Eye (tissue), 1 donor: ENCODE measurements at places on chromosomes 12 and 14.

GRCh38 chr12:112961536-112961935 lies 16.8 kb upstream of the OAS2 start:
- no peak for DNase-seq

DNA sequence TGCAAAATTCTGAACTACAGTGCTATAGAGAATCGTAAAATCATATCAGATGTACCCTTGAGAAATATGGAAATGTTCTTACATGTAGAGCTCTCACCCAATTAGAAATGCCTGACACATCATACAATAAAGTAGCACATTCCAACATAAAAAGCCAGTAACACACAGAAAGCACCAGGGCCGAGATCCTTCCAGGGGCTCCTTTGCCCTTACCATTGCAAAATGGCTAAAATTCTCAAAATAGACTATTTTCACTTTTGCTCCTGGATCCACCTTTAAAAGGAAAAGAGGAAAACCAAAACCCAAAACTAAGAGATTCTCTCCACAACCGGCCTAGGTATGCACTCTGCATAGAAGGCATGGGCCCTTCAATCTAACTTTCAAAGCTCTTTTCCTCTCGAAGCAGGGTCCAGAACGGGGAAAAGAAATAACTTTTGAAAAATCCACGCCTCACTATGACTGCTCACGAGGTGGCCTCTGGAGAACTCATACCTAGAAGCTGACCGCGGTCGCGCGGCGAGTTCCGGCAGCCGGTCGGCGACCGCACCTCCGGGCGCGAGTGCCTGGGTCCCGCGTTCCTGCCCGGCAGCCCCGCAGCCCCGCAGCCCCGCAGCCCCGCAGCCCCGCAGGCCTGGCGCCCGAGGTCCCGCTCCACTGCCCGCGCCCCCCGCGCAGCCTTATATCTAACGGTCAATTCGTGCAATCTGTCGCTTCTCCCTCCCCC lies 2.7 kb downstream of the OTX2 start:
- DNase-seq, result peak; percentile 75

- no peak for DNase-seq
These were observed at the start of gene EVL for GRCh38 chr14:100065111-100065871. Gene EVL, plus strand, starts transcription at chr14:100065422. Its CDS starts 79 bp downstream, at chr14:100065501.

DNA sequence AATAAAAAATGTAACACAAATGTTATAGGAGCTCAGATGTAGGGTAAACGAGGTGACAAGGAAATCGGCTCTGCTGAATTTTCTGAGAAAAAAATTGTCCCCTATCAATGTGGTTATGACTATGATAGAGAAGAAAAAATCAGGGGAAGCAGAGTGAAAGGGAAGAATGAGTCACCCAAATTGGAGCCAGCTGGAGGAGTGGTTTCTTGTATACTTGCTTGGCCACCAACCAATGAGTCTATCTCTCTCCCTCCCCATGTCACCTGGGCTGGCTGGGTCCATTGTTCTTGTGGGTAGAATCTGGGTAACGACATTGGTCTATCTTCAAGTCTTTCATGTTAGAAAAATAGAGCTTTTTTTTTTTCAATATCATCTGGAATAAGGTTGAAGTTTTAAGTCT lies 196.6 kb upstream of the FLRT2 start:
- DNase-seq, result no peak

DNA sequence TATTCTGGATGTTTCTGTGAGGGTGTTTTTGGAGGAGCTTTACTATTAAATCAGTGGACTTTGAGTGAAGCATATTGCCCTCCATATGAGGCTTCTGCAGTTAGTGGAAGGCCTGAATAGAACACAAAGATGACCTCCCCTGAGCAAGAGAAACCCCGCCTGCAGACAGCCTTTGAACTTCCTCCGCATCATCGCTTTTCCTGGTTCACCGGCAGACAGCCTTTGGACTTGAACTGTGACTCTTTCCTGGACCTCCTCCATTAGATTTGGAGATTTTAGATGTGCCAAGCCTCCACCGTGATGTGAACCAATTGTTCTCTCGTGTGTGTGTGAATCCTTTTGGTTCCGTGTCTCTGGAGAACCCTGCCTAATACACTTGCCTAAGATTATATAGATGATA lies 208.4 kb downstream of the EFCAB11 start:
- no peak for DNase-seq

GRCh38 chr14:65019944-65020566 lies 33.4 kb downstream of the FNTB start:
- DNase-seq, result peak; percentile 69

DNA sequence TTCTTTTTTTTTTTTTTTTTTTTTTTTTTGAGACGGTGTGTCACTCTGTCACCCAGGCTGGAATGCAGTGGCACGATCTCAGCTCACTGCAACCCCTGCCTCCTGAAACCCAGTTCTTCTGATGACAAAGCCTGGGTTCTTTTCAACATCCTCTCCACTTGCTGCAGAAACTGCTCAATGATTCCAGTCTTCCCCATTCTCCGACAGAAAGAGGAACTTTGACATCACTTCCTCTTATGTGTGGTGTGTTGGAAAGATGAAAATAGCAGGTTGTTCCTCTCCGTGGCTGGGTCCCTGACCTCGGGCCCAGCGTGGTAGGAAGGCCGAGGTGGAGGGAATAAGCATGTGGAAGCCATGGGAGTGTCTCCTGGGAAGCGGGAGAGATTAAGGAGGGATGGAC lies 198.4 kb downstream of the PHETA1 start:
- DNase-seq, result no peak

DNA sequence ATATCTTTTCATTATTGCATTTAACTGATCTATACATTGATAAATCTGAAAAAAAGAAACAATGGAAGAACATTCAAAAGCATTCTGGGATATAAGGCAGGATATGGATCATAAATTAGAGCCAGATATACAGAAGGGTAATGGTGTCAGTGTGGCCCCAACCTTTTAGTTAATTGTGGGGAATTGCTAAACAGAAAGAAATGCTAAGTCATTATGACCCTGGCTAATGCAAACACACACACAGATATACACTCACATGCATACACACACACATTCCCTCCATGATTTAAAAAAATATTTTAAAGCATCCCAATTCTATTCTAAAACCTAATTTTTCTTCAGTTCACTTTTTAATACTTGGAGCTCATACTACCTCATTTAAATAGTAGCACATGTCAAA lies 404.5 kb downstream of the BCAT1 start:
- DNase-seq, result no peak

- peak; percentile 59 for DNase-seq
These were observed 276.6 kb downstream of the NRXN3 start for GRCh38 chr14:78446807-78447206.

- peak; percentile 24 for DNase-seq
These were observed 180.3 kb downstream of the RAD51B start for GRCh38 chr14:67999705-68000384.

GRCh38 chr14:64698903-64699302 lies 5.3 kb upstream of the PLEKHG3 start:
- no peak for DNase-seq

DNA sequence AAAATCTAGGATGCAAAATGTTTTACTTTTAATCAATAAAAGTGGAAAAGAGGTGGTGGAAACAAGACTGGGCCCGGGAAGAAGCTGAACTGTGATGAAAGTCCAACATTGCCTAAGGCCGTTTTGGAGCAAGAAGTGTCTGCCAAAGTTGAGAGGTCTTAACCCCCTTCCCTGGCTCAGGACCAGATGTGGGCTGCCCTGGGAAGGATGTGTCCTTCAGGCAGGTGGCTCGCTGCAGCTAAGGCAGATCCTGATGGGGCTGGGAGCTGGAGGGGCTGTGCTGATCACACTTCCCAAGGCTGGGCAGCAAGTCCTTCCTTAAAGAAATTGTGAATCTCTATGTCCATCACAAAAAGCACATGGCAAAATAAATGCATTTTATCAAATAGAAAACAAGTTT lies 581.6 kb downstream of the GALC start:
- no peak for DNase-seq

- peak; percentile 43 for DNase-seq
These were observed 583.5 kb upstream of the NOVA1 start for GRCh38 chr14:27181333-27181732.

- DNase-seq, result no peak
These were observed 999 bp upstream of the AK7 start for GRCh38 chr14:96390965-96391292.

DNA sequence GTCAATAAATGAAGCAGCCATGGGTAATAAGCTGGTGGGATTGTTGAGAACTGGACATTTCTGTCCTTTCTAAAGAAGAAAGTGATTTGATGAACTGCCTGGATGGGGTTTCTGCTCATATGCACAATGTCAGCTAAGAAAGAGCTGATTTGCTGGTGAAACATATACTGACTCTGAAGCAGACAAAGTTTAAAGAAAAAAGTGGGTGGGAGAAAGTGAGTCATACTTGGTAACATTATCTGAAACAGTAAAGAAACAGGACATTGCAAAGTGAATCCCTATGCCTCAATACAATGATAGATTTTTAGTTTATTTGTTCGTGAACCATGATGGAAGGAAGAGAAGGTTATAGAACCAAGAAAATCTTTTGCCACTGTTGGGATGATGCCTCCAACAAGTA lies 95.6 kb upstream of the DNM1L start:
- DNase-seq, result no peak

DNA sequence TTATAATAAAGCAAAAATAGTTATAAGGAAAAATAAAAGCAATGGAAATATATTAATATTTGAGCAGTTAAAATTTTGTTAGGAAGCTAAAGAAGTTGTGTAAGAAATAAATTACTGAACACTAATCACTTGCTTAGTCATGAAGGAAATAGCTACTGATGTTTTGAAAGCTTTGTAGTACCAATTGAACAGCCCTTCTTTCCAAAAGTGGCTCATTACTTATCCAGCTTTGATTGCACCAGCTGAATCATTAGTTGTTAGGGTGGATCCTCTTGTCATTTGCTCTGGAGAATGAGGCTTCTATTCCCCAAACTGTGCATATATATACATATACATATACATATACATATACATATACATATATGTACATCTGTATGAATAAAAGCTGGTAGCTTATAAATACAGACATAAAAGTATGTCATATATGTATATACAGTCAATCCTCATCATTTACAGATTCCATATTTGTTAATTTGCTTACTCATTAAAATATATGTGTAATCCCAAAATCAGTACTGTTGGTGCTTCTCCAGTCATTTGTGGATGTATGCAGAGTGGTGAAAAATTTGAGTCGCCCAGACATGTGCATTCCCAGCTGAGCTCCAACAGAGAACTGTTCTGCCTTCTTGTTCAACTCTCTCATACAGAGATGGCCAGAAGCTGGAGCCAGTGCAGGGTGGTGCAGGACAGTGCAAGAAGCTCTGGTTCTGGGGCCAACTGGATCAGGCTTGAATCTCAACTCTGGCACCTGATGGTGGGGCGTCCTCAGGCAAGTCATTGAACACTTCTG lies 214.1 kb downstream of the RPAP3 start:
- no peak for DNase-seq

GRCh38 chr12:53235742-53236442 lies 3.9 kb upstream of the RARG start:
- no peak for DNase-seq

DNA sequence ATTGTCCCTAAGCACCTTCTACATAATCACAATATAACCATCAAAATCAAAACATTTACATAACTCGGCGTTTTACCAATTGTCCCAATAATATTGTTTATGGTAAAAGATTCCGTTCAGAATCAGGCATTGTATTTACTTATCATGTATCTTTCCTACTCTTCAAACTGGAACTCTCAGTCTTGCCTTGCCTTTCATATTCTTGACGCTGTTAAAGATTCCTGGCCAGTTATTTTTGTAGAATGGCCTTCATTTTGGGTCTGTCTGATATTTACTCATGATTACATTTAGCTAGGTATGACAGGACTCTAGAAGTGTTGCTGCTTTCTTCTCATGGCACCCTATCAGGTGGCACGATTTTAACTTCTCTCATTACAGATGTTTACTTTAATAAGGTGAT lies 850 bp upstream of the HEATR5A start:
- no peak for DNase-seq

GRCh38 chr12:80941916-80942315 lies 4.2 kb upstream of the LIN7A start:
- no peak for DNase-seq

GRCh38 chr12:47184229-47184628 lies 104.5 kb upstream of the AMIGO2 start:
- no peak for DNase-seq

DNA sequence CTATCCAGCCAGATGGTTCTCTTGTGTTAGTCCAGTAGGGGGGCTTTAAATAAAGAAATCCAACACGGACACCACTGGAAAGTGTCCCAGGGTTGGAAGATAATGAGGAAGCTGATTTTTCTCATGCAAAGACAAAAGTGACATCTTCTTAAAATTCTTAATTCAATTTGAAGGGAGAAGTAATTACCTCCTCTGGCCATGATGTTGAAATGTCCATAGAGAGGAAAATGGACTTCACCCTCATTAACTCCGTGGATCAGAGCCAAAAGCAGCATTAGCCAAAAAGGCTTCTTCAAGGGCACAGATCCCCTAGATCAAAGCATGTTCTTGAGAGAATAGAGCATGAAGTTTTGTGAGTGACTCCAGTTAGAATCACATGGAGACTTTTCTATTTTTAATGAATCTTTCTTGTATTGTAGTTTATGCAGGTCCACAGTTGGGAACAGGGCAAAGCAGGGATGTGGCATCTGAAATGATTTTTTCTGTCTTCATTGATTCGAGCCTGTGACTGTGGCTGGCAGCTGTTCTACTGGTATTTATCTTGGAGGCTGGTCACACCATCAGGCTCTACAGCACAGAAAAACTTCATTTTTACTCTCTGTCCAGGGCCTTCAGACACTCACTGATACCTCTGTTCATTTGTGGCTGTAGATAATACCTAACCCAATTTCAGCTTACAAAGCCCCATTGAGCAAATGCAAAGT lies 1002.5 kb downstream of the AACS start:
- peak; percentile 86 for DNase-seq

GRCh38 chr12:13273850-13274249 lies 77.3 kb downstream of the EMP1 start:
- no peak for DNase-seq

DNA sequence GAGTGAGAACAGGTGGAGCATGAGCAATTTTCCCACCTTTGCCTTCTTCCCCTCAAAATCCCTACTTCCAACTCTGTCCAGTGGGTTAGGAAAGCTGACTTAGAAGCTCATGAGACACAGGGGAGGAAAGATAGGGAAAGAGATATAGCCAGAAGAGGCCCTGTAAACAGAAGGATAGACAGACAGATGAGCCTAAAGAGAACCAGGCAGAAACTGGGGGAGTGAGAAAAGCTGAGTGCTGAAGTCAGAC lies 5.0 kb downstream of the AJUBA start:
- DNase-seq, result no peak

GRCh38 chr12:65534238-65534841 lies 255.9 kb downstream of the MSRB3 start:
- DNase-seq, result peak; percentile 27
